SK-N-SH treated with all-trans-retinoic acid at 6 μM for 48 hours (cell line): ENCODE measurements at places on chromosomes 7 and 10.

- no peak for ATAC-seq
Observed at GRCh38 chr10:1595726-1596125, 141.6 kb downstream of the ADARB2 start.

DNA sequence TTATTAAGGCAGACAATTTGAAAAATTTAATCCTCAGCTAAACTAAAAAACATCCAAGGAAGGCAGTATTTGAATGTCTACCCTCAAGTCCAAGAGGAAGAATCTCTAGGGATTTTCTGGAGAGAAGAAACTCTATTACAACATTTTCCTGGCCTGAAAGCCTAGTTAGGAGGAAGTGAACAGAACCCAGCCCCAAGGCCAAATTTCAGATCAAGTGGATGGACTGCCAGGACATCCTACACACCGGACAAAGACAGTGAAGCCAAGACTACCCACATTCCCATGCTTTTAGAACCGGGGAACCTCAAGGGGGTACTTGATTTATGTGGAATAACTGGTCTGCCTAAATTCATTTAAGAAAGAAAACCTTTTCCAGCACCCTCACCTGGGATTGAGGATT lies 108.9 kb upstream of the MEOX2 start:
- no peak for ATAC-seq

DNA sequence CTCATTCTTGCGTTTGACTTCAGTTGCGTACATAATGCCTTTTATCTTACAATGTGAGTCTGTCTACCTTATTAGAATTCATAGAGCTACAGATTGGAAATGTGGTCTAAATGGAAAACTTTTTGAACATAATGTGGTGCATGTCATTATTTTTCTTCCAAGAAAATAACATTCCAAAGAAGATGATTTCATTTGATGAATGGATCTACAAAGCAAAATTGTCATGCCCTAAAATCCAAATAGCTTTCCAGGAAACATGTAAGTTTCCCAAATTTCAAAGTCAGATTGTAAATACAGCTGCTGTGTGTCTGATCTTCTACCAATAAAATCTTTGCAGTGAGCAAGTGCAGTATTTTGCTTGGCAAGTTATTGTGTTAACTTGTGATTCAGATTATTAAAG lies 101.8 kb upstream of the FZD8 start:
- no peak for ATAC-seq

DNA sequence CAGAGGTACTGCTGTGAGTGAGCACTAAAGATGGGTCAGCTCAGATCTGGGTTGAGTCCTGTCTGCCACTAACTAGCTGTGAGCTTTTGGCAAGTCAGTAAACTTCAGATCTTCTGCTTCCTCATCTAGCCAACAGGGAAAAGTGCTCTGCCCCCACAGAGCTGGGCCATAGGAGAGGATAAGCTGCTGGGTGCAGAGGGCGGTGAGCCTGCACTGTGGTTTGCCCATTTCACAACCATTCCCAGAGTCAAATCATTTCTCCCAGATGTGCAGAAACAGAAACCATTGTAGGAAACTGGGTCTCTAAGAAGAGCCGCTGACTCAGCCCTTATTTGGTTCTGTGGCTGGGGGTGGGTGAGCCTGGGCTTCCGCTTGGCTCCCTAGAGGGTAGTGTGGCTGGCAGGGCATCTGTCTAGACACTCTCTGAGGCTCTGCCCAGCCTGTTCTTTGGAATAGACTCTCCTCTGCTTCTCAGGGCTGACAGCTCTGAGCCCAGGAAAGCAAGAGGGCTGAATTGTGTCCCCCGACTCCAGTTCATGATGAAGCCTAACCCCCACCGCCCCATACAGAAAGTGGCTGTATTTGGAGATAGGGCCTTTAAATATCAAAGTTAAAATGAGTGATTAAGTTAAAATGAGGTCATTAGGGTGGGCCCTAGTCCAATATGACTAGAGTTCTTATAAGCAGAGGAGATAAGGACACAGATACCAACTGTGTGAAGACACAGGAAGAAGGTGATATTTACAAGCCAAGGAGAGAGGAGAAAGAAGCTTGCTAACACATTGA lies 29.5 kb upstream of the ARHGAP22 start:
- no peak for ATAC-seq

- ATAC-seq: no peak
Observed at GRCh38 chr7:36668080-36668479, 56.2 kb downstream of the AOAH start.

GRCh38 chr10:70491614-70492013 lies 13.0 kb downstream of the PALD1 start:
- ATAC-seq: no peak

GRCh38 chr10:60980997-60981396 lies 37.0 kb upstream of the RHOBTB1 start:
- ATAC-seq: no peak
